Upper lobe of right lung (tissue), 1 donor: ENCODE measurements at places on chromosomes 11 and 22.

- H3K36me3 ChIP-seq: no peaks in the 10 kb centered on the region
- no peak overlapping the region for H3K4me3 ChIP-seq
- H3K27ac ChIP-seq: no peak overlapping the region
- H3K4me1 ChIP-seq: no peaks in the 10 kb centered on the region
Observed at GRCh38 chr11:27934830-27935145, 173.2 kb downstream of the KIF18A start.

- no peak overlapping the region for H3K4me3 ChIP-seq
- no peak overlapping the region for H3K27ac ChIP-seq
- H3K4me1 ChIP-seq: no peaks in the 10 kb centered on the region
- H3K27me3 ChIP-seq: peaks cover 31% of the 10 kb centered on the region
- peak; percentile 33 for DNase-seq
- H3K36me3 ChIP-seq: no peaks in the 10 kb centered on the region
Observed at GRCh38 chr22:48823941-48824340, 1003.7 kb downstream of the BRD1 start.

GRCh38 chr11:121547574-121547973, 94.8 kb upstream of the SORL1-AS1 start:
- H3K4me3 ChIP-seq: no peak overlapping the region
- no peak overlapping the region for H3K27ac ChIP-seq
- no peaks in the 10 kb centered on the region for H3K27me3 ChIP-seq
- H3K4me1 ChIP-seq: no peaks in the 10 kb centered on the region

GRCh38 chr22:31970490-31971444, 26.4 kb downstream of the YWHAH start:
- H3K4me1 ChIP-seq: peaks cover 3% of the 10 kb centered on the region
- H3K36me3 ChIP-seq: no peaks in the 10 kb centered on the region
- no peak overlapping the region for H3K27ac ChIP-seq
- no peaks in the 10 kb centered on the region for H3K27me3 ChIP-seq

DNA sequence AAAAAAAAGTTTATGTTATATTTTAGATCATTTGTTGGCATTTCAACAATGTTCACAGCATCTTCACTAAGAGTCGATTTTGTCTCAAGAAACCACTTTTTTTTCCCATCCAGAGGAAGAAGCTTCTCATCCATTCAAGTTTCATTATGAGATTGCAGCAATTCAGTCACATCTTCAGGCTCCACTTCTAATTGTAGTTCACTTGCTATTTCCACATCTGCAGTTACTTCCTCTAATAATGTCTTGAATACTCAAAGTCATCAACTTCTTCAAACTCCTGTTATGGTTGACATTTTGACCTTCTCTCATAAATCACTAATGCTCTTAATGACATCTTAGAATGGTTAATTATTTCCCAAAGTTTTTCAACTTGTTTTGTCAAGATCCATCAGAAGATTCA, 61.3 kb upstream of the CHORDC1 start:
- H3K27me3 ChIP-seq: no peaks in the 10 kb centered on the region
- no peak overlapping the region for H3K4me3 ChIP-seq
- DNase-seq: no peak
- H3K27ac ChIP-seq: no peak overlapping the region
